GM06990 (cell line): ENCODE measurements at places on chromosomes 5 and 9.

- DNase-seq, result no peak
Measured at GRCh38 chr5:78541086-78541654, 107.4 kb downstream of the LHFPL2 start.

GRCh38 chr9:76459694-76460635 is 983 bp downstream of the GCNT1 start:
- peak; percentile 39 for DNase-seq

- peak; percentile 85 for DNase-seq
Measured at GRCh38 chr5:89308606-89309040, 425.6 kb upstream of the MEF2C start.

DNA sequence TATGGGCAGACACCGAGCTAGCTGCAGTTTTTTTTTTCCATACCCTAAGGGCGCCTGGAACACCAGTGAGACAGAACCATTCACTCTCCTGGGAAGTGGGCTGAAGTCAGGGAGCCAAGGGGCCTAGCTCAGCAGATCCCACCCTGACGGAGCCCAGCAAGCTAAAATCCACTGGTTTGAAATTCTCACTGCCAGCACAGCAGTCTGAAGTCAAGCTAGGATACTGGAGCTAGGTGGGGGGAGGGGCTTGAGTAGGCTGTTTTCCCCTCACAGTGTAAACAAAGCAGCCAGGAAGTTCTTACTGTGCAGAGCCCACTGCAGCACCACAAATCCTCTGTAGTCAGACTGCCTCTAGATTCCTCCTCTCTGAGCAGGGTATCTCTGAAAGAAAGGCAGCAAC is 151.7 kb upstream of the HCN1 start:
- no peak for DNase-seq

DNA sequence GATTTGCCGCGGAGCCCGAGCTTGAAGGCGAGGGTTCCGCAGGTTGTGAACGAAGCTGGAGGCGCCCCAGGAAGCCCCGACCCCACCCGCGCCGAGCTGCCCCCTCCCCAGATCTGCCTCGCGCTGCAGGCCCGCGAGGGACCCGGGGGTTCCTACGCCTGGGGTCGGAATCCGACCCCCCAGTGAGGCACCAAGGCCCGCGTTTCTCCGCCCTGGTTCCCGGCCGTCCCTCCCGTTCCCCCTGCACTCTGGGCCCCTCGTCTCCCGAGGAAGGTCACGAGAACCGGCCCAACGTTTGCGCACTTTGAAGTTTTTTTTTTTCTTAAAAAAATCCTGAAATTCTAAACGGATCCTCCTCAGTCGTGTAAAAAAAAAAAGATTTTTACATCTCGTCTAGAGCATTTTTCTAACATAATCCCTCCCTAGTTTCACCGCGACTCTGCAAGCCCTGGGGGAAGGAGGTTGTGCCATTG is 880 bp upstream of the GFPT2 start:
- DNase-seq, result no peak
